Stimulated activated CD8-positive, alpha-beta memory T cell treated with anti-CD3 and anti-CD28 coated beads, Interleukin-4, amount 100 ng/mL, for 4 hours (primary cell): ENCODE measurements at places on chromosomes 4 and X.

- DNase-seq: no peak
These were observed 86.8 kb upstream of the FAM241A start for GRCh38 chr4:112058433-112058832.

DNA sequence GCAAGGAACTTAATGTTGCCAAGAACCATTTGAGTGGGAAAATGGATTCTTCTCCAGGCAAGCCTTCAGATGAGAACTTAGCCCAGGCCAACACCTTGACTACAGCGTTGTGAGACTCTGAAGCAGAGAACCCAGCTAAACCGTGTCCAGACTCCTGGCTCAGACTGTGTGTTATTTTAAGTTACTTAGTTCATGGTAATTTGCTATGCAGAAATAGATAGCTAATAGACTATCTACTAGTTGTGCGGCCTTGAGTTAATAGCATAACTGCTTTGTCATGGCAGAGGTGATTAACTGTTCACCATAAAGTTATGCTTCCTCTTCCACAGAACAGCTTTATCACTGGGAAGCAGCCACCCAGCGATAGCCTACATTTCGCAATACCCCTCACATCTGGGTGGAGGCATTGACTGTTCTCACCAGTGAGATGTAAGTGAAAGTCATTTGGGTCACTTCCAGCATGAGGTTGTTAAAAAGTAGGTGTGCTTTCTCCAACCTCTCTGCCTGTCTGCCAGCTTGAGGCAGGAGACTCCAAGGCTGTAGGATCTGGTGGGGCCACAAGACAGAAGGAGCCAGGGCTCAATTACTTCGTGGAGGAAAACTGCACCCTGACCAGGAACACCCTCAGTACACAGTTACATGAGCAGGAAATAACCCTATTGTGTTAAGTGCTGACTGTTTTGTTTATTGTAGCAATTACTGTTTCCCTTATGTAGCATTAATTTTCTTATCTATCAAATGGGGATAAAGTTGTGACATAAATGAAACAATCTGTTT is 94.2 kb downstream of the GPAT3 start:
- DNase-seq: no peak

- no peak for DNase-seq
These were observed 265.9 kb upstream of the GK2 start for GRCh38 chr4:79673898-79674297.

- DNase-seq: no peak
These were observed 1969.3 kb downstream of the PCDH7 start for GRCh38 chr4:32689518-32689917.

GRCh38 chr4:4533461-4534169 is 8.2 kb downstream of the STX18 start:
- no peak for DNase-seq

- no peak for DNase-seq
These were observed 1.0 kb downstream of the SOX3 start for GRCh38 chrX:140503714-140504351.

- DNase-seq: no peak
These were observed 165.3 kb upstream of the GPC4 start for GRCh38 chrX:133580625-133581024.

DNA sequence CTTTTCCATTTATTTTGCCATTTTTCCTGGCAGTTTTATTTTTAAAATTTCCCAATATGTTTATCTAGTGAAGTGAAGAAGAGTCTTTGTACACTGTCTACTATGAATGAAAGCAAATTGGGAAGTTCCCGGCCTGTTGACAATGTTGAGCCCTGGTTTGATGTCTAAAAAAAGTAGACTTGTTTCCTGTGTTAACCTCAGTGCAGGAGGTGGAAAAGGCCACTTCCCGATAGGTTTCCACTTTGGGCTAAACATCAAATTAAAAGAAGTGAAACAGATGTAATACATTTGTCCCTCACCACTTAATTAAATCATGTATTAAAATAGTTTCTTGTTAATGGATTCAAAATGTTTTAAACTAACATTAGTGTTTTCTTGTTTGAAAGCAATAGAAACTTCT is 30.0 kb downstream of the BBS12 start:
- no peak for DNase-seq

GRCh38 chr4:96983830-96984229 is 1143.9 kb downstream of the PDHA2 start:
- DNase-seq: no peak

GRCh38 chr4:87209696-87210095 is 10.7 kb downstream of the KLHL8 start:
- no peak for DNase-seq

DNA sequence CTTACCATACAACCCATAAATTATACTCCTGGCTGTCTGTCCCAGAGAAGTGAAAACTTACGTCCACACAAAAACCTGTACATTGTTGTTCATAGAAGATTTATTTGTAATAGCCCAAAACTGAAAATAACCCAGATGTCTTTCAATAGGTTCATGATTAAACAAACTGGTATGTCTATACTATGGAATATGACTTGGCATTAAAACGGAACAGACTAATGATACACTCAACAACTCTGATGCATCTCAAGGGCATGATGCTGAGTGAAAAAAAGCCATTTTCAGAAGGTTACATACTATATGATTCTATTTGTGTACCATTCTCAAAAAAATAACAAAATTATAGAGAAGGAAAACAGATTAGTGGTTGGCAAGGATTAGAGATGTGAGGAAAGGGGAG is 11.6 kb upstream of the MND1 start:
- no peak for DNase-seq

DNA sequence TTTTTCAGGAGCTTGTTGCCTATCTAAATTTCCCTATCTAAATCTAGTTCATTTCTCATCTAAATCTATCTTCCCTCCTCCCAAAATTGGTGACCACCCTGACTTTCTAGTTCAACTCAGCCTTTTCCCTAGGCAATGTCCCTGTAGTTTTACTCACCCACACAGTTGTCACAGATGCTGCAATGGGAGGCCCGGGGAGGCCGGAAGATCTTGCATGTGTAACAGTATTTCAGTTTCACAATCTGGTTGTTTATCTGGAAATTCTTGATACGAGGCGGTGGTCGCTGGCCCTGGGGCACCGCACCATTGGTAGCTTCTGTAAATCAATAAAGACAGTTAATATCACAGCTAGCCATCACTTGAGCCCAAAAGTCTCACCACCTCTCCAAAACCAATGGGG is 20.2 kb downstream of the ZDHHC9 start:
- DNase-seq: no peak

GRCh38 chr4:7964890-7965662 is 25.4 kb upstream of the AFAP1 start:
- peak; percentile 26 for DNase-seq

- DNase-seq: peak; percentile 4
These were observed at the start of gene COL25A1 for GRCh38 chr4:109302361-109303139. COL25A1 (minus strand) TSS chr4:109302658.

GRCh38 chr4:54913751-54914526 is 211.5 kb downstream of the KDR start:
- no peak for DNase-seq

GRCh38 chrX:136048446-136048845 is 63.2 kb downstream of the SLC9A6 start:
- no peak for DNase-seq

DNA sequence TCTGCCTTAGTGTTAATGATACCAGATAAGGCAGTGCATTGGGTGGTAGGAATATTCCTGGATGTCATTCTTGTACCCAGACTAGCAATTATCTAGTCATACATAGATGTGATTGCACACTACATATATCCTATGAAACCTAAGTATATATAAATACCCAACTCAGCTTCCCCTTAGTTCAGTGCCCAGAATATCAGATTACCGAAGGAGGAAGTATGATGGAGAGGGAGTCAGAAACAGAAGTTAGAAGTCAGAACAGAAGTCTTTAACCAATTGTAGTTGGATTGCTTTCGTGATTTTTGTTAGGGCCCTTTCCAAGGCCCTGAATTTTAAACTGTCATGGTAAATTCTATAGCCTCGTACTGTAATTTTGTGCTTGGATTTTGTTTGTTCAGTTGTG is 42.9 kb downstream of the MOB1B start:
- DNase-seq: no peak

DNA sequence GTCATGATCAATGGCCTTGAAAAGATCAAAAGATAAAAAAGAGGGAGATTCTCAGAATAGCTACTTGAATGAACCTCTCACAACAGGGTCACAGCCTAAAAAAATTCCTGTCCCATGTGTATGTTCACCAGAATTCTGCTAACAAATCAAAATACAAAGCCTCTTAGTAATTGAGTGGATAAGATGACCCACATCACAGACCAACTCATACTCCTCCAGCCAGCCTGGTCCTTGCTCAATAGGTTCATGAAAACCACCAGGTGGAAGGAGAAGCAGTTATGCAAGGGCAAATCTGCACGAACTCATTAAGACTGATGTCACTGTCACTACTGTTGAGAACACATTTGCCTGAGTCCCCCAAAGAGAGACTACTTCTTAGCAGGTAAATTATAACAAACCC is 21.5 kb downstream of the WDFY3 start:
- DNase-seq: no peak

DNA sequence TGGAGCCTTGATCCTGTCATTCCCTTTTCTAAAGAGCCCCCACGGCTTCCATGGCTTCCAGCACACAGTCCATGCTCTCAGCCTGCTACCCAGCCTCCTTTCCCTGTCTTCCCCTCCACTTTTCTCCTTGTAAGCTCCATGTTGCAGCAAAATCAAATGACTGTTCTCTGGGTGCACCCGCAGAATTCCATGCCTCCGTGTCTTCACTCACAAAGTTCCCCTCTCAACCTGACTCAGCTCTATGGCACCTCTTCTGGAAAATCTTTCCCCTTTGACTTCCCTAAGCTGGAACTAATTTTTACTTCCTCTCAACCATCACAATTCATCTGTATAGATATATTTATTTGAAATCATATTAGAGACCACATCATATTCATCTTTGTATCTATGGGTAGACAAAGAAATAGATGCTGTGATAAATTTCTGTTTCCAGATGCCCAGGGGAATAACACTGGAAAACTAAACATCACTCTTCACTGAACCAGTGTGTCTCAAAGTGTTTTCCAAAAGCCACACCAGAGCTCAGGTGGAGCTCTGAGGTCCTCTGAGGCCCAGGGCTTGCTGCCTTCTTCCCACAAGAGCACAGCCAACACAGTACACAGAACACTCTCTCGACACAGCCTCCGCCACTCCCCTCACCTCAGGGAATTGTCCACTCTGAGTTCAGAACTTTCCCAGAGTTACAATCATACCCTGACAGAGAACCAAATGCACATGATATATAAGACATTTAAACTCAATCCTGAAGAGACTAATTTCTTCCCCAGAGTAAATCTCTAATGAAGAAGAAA is 3.3 kb downstream of the SETD7 start:
- no peak for DNase-seq

GRCh38 chrX:23589496-23589895 is 77.8 kb upstream of the PRDX4 start:
- DNase-seq: no peak
